ENCODE measurements at places on chromosomes 11 and 22.

- no peak overlapping the region for H3K4me3 ChIP-seq
- peaks cover 81% of the 10 kb centered on the region for H3K36me3 ChIP-seq
- peak overlapping the region; percentile 93 for H3K27ac ChIP-seq
- no peaks in the 10 kb centered on the region for H3K27me3 ChIP-seq
- peaks cover 15% of the 10 kb centered on the region for H3K4me1 ChIP-seq
These were observed 39.1 kb upstream of the LYVE1 start for GRCh38 chr11:10607462-10608132.

DNA sequence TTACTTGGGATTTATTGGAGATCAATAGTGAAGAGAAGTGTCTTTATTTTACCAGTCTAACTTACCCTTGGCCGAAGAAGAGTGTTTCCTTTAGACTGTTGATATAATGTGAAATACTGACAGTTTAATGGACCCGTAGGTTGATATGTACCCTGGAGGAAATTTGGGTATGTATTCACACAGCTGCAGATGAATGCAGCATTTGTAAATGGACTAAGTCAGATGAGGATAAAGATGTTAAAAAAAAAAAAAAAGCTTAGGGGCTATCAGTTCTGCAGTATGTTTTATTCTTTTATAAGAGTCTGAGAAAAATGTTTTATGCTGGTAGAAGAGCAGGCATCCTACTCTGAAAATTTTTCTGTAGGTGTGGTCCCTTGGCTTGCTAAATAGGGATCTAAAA lies 2.7 kb downstream of the REXO2 start:
- no peaks in the 10 kb centered on the region for H3K4me1 ChIP-seq
- no peak overlapping the region for H3K4me3 ChIP-seq
- no peak overlapping the region for H3K27ac ChIP-seq
- H3K27me3 ChIP-seq: no peaks in the 10 kb centered on the region
- no peak for DNase-seq

DNA sequence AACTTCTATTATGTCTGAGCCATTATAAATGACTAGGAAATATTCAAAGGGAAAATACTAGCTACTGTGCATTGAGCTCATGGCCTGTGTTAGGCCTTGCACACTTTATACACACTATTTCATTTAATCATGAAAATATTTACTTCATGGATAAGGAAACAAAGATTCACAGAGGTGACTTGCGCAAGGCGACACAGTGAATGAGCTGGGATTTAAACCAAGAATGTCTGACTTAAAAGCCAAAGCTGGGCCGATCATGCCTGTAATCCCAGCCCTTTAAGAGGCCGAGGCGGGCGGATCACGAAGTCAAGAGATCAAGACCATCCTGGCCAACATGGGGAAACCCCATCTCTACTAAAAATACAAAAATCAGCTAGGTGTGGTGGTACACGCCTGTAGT lies 231.5 kb downstream of the MIAT start:
- no peak overlapping the region for H3K4me3 ChIP-seq
- peaks cover 72% of the 10 kb centered on the region for H3K4me1 ChIP-seq
- H3K27me3 ChIP-seq: no peaks in the 10 kb centered on the region
- no peaks in the 10 kb centered on the region for H3K36me3 ChIP-seq
- DNase-seq: no peak

- no peak overlapping the region for H3K4me3 ChIP-seq
- no peaks in the 10 kb centered on the region for H3K36me3 ChIP-seq
- no peaks in the 10 kb centered on the region for H3K4me1 ChIP-seq
- H3K27ac ChIP-seq: no peak overlapping the region
- DNase-seq: no peak
- H3K27me3 ChIP-seq: no peaks in the 10 kb centered on the region
These were observed 113.6 kb downstream of the KCNQ1 start for GRCh38 chr11:2558397-2558796.

GRCh38 chr11:12565406-12565805 lies 108.8 kb upstream of the TEAD1 start:
- H3K4me1 ChIP-seq: no peaks in the 10 kb centered on the region
- no peaks in the 10 kb centered on the region for H3K36me3 ChIP-seq
- DNase-seq: no peak
- H3K27ac ChIP-seq: no peak overlapping the region
- H3K27me3 ChIP-seq: no peaks in the 10 kb centered on the region

GRCh38 chr11:35714882-35715627 lies 52.5 kb downstream of the TRIM44 start:
- no peak overlapping the region for H3K27ac ChIP-seq
- no peaks in the 10 kb centered on the region for H3K36me3 ChIP-seq

DNA sequence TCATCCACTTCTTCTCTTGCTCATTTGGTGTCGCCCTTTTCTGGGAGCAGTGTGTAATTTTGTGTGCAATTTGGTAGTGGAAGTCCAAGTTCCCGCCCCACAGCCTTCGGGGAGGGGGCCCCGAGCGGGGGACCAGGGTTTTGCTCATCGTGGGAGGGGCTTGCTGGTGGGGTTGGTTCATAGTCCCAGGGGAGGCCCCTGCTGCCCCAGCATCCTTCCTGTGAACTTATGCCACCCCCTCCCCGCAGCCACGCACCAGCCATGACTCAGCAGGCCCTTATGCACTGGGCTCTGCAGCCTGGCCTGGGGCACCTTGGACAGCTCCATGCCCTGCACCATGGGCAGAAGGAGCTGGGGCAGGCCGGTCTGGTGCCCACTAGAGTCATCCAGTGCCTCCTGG lies 1183.6 kb downstream of the BRD1 start:
- no peak for DNase-seq
- no peaks in the 10 kb centered on the region for H3K27me3 ChIP-seq
- H3K36me3 ChIP-seq: no peaks in the 10 kb centered on the region
- H3K4me3 ChIP-seq: no peak overlapping the region
- H3K27ac ChIP-seq: no peak overlapping the region
- no peaks in the 10 kb centered on the region for H3K4me1 ChIP-seq

- H3K4me1 ChIP-seq: no peaks in the 10 kb centered on the region
- no peak overlapping the region for H3K4me3 ChIP-seq
- no peak for DNase-seq
- no peak overlapping the region for H3K27ac ChIP-seq
- peaks cover 20% of the 10 kb centered on the region for H3K27me3 ChIP-seq
- no peaks in the 10 kb centered on the region for H3K36me3 ChIP-seq
These were observed 4.8 kb upstream of the ELFN2 start for GRCh38 chr22:37431801-37432707.

DNA sequence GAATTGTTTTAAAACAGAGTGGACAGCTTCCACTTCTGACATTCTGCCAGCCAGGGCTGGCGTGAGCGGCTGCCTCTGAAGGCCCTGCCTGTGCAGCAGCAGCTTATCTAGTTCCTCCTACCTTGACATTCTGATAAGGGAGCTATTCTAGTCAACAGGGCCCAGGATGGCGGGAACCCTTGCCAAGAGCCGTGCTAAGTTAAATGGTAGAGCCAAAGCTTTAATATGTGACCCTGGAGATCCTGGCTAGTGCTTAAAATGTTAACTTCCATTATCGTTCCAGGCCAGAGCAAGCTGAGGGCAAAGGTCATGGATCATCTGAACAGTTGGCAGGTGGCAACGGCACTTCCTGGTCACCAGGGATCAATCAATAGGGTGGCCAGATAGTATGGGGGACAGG lies 3.5 kb downstream of the KCNJ5 start:
- H3K27me3 ChIP-seq: no peaks in the 10 kb centered on the region
- H3K4me1 ChIP-seq: peaks cover 9% of the 10 kb centered on the region
- no peak overlapping the region for H3K4me3 ChIP-seq

DNA sequence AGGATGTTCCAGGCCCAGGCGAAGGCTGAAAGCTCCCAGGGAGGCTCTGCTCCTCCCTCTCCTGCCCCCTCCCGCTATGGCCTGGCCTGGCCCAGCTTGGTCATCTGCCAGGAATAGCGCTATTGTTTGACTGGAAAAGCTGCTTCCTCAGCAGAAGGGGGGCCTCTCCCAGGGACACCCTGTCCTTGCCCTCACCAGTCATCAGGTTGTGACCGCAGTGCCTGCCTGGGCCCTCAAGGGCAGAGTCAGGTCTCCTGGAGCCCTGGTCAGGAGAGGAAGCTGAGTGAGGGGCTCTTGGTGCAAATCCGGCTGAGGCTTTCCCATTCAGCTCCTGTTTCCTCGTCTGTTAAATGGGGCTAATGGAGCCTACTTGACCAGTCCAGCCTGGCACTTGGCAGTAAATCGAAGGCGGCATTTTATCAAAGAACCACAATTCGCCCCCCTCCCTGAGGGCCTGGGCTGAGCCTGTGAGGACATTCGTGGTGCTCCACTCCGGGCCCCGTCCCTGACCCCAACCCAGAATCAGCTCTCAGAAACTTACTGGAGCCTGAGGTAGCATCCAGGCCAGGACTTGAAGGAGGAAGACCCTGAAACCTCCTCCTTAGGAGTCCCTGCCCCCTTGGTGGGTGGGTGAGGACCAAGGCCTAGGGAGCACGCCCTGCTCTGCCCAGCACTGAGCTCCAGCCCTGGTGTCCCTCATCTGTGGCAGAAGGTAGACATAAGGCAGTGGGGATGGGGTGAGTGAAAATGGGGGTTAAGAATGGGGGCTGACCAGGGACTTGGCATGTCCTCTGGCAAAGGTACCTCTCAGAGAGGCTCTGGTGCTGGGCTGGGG lies 2.0 kb upstream of the CASTOR1 start:
- H3K36me3 ChIP-seq: peaks cover 56% of the 10 kb centered on the region
- H3K27ac ChIP-seq: peak overlapping the region; percentile 94
- H3K4me3 ChIP-seq: peak overlapping the region; percentile 94

- H3K27ac ChIP-seq: no peak overlapping the region
- H3K4me3 ChIP-seq: no peak overlapping the region
- no peaks in the 10 kb centered on the region for H3K4me1 ChIP-seq
- no peak for DNase-seq
- H3K36me3 ChIP-seq: no peaks in the 10 kb centered on the region
- H3K27me3 ChIP-seq: no peaks in the 10 kb centered on the region
These were observed 59.2 kb upstream of the EED start for GRCh38 chr11:86185381-86185750.

GRCh38 chr11:70931430-70931829 lies 320.9 kb downstream of the SHANK2 start:
- H3K4me3 ChIP-seq: no peak overlapping the region
- no peaks in the 10 kb centered on the region for H3K4me1 ChIP-seq
- no peaks in the 10 kb centered on the region for H3K27me3 ChIP-seq
- no peak overlapping the region for H3K27ac ChIP-seq
- H3K36me3 ChIP-seq: no peaks in the 10 kb centered on the region
- no peak for DNase-seq

GRCh38 chr11:21492931-21493330 lies 700.0 kb upstream of the ANO5 start:
- H3K4me3 ChIP-seq: no peak overlapping the region
- DNase-seq: no peak
- no peaks in the 10 kb centered on the region for H3K36me3 ChIP-seq
- H3K27me3 ChIP-seq: no peaks in the 10 kb centered on the region
- no peaks in the 10 kb centered on the region for H3K4me1 ChIP-seq
- no peak overlapping the region for H3K27ac ChIP-seq

DNA sequence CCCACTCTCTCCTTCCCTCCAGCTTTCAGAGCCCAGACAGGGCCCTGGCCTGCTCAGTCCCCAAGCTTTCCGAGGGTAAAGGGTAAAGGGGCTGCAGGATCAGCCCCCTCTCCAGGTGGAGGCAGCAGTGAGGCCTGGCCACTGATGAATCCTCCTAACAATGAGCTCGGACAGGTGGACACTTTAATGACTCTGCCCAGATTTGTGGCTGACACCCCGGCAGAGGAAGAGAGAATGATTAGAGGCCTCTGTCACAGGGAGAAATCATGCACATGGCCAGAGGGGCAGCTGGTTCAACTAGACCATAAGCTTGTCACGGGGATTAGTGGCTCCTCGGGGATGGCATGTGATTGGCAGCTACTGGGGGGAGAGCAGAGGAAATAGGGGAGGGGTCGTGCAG lies 587.5 kb upstream of the B3GAT1 start:
- H3K4me3 ChIP-seq: no peak overlapping the region
- H3K36me3 ChIP-seq: no peaks in the 10 kb centered on the region
- no peaks in the 10 kb centered on the region for H3K4me1 ChIP-seq
- no peak for DNase-seq
- no peaks in the 10 kb centered on the region for H3K27me3 ChIP-seq

DNA sequence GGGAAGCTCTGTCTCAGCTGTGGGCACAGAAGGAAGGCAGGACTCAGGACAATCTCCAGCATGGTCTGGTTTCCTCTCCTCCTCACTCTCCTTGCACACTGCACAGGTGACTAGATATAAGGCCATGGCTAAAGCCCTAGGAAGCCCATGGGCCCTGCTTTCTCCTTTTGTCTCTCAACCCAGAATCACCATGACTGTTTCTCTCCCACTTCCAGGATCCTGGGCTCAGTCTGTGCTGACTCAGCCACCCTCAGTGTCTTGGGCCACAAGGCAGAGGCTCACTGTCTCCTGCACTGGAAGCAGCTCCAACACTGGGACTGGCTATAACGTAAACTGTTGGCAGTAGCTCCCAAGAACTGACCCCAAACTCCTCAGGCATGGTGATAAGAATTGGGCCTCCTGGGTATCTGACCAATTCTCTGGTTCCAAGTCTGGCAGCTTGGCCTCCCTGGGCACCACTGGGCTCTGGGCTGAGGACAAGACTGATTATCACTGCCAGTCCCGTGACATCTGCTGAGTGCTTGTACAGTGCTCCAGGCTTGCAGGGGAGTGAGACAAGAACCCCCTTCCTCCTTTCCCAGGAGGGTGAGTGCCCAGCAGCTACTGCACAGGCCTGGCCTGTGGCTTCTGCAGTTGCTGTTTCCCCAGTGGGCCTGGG lies 104.0 kb upstream of the TOP3B start:
- peak; percentile 41 for DNase-seq
- no peaks in the 10 kb centered on the region for H3K36me3 ChIP-seq
- no peak overlapping the region for H3K4me3 ChIP-seq
- no peaks in the 10 kb centered on the region for H3K4me1 ChIP-seq
- H3K27ac ChIP-seq: no peak overlapping the region

DNA sequence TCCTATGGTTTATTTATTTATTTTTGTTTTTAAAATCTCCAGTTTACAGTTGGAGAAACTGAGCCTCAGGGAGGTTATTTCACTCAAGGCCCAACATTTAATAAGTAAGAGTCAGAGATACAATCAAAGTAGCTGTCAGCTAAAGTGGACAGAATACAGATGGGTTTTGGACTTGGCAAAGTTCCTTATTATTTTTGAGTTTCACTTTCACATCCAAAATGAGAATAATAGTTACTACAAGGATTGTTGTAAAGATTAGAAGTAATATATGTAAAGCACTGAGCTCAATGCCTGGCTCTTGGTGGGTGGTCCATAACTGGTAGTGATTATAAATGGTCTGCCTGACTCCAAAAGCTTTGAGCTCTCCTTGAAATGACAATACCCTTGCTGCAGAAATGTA lies 87.5 kb upstream of the SESN3 start:
- no peak overlapping the region for H3K27ac ChIP-seq
- H3K4me1 ChIP-seq: no peaks in the 10 kb centered on the region
- DNase-seq: no peak
- H3K27me3 ChIP-seq: no peaks in the 10 kb centered on the region
- no peak overlapping the region for H3K4me3 ChIP-seq
- H3K36me3 ChIP-seq: no peaks in the 10 kb centered on the region

GRCh38 chr11:132222345-132222744 lies 851.9 kb downstream of the NTM start:
- no peak overlapping the region for H3K27ac ChIP-seq
- H3K4me1 ChIP-seq: no peaks in the 10 kb centered on the region
- DNase-seq: no peak
- H3K4me3 ChIP-seq: no peak overlapping the region

Data from ascending aorta (tissue), 2 donors.